ENCODE measurements at places on chromosomes 12 and 14.
A peak's percentile ranks its signal among the peaks of the same experiment; 100 is the strongest.

DNA sequence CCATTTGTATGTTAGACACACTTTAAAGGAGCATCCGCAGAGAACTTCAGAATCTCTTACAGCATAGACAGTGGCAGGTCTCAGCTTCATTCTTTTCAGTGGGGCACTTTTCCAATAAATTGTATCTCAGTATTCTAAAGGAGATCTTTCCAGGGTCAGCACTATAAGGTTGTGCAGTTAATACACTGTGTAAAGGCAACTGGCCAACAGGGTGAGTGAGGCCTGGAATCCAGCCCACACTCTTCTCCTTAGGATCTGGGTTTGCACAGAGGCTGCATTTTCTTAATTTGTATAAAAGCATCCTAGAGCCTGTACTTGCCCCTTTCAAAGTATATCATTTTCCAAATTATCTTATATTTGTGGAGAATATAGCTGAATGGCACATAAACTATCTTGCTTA is 94.2 kb downstream of the MYF5 start:
- DNase-seq: no peak

DNA sequence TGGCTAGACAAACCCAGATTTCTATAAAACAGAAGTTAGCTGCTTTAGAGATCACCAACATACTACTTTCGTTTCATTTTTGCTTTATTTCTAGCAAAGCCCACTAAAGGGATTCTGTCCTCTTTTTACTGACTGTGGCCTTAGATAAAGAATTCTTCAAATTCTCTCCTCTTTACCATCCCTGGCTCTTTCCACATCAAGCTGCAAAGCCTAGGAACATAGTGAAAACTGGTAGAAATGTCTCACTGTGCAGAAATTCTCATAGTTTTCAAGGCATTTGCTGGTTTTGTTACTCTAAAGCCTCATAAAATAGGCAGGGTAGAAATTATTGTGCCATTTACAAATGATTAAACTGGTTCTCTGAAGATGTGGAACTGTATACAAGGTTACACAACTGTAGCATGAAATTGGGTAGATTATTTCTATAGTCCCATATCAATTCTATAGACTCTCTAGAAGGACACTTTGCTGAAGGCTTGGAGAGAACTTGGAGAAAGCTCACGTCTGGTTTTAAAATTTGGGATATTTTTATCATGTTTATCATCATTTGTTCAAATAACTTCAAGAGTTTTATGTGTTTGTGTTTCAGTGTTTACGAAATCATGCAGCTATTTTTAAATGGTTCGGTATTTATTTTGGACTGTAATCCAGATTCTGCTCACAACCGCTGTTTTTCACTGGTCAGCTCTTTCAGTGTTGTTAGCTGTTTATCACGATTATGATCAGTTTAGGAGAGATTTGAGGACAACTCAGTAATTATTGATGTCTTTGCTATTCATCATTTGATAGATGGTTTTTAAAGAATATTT is 36.7 kb upstream of the CSRP2 start:
- no peak for DNase-seq

- DNase-seq: no peak
Observed at GRCh38 chr12:133174901-133175300, 6.4 kb upstream of the ZNF268 start.

GRCh38 chr12:131831635-131832041 is 3.4 kb downstream of the MMP17 start:
- peak; percentile 69 for DNase-seq

- no peak for DNase-seq
Observed at GRCh38 chr14:95832012-95832411, 44.6 kb upstream of the TUNAR start.

- no peak for DNase-seq
Observed at GRCh38 chr12:573232-573631, 90.0 kb downstream of the NINJ2 start.

GRCh38 chr14:20714593-20715250 is 26.2 kb downstream of the ANG start:
- DNase-seq: peak; percentile 16

GRCh38 chr14:53603994-53604393 is 352.6 kb downstream of the BMP4 start:
- DNase-seq: no peak

GRCh38 chr12:110616471-110617115 is 2.7 kb downstream of the TCTN1 start:
- no peak for DNase-seq

- no peak for DNase-seq
Observed at GRCh38 chr12:95520816-95521215, 30.5 kb downstream of the USP44 start.

DNA sequence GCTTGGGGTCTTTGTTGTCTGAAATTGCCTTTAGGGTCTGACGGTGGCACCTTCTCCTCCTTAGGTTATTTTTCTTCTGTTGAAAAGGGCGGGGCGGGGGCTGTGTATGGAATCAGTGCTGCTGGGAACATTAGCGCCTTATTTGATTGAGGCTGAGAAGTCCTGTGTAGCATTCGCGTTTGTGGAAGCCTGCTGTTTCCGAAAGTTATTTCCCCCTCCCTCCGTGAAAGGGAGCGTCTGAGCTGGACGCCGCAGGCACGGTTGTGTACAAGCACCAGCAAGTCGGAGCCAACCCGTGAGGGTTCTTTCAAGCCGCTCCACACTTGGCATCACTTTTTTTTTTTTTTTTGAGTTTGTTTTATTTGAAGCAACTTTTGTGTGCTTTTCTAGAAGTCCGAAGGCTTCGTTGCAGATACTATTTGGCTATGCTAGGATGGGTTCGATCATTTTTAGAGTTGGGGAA is 1.1 kb downstream of the SYNE2 start:
- no peak for DNase-seq

- no peak for DNase-seq
Observed at GRCh38 chr12:42904683-42905418, 315.3 kb upstream of the PRICKLE1 start.

DNA sequence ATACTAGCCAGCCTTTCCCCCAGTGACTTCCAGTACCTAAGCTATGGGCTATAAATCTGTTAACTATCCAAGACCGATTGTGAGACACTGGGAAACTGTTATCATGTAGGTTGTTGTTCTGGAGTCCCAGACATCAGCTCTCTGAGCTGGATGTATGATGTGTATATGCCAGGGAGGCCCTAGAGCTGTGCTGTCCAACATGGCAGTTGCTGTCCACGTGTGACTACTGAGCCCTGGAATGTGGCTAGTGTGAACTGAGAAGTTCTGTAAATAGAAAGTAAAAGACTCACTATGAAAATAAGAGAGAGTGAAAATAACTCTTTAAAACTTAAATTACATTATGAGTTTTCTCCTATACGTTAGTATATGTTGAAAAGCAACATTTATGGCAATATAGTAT is 755.8 kb upstream of the FBXO33 start:
- no peak for DNase-seq

DNA sequence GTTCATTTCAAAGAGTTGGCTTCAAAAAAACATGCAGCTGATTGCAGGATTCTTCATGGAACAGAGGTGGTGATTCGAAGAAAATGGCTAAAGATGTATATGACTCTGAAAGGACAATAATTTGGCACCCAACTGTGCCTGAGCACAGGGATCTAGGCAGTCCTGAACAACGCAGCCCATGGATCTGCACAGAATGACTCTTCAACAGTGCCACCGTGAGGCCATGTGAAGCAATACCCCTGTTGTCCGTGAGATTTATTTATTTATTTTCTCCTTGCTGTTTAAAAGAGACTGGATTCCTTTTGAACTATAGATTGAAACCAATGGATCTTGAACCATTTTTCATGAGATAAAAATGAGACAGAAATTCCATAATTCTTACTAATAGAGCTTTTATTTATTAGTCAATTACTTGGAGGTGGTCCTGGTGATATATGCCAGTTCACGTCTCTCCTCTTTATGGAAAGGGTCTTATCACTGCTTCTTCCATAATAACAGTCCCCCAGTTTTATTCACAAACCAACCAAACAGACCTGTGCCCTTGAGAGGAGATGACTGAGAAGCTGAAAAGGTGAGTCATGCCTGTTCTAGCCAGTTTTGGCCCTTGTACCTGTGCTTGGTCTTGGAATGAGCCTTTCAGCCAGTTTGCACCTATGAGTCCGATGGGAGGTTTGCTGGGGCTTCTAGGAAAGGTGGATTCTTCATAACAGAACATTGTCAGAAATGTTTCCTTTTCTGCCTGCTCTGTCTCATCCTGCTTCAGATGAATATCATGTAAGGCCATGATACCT is 1598.3 kb downstream of the AACS start:
- DNase-seq: no peak

- no peak for DNase-seq
Observed at GRCh38 chr14:100654814-100655740, 67.9 kb upstream of the BEGAIN start.

DNA sequence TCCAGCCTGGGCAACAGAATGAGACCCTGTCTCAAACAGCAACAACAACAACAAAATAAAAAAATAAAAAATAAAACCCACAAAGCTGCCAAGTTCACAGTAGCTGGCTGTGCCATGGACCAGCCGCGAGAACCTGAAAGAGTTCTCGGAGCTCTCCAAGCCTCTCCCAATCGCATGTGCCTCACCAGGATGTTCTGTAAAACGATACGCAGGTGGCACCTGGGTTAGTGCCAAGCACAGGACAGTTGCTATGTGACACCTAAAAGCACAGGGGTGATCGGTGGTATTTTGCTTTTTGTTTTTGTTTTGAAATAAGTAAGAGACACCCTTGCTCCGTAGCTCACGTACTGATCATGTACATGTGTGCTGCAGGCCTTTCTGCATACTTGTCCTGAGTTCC is 52.4 kb downstream of the RFLNA start:
- DNase-seq: no peak

Data from AG04450 (cell line).